ENCODE measurements at places on chromosomes 7 and 10. TPM values are rescaled to one million over a fixed set of nuclear protein-coding genes. Genes with fewer than 3 reads are reported as not detected.
A peak's percentile ranks its signal among the peaks of the same experiment; 100 is the strongest.

SFTPA1 gene
- not detected for total RNA-seq

- no peak for DNase-seq
These were observed 311.6 kb upstream of the SEMA3A start for GRCh38 chr7:84506151-84506550.

ACTL6B gene
- not detected for total RNA-seq

GRCh38 chr10:73590881-73591799 is at the start of gene USP54:
TSS of gene USP54 (minus strand) at chr10:73591342. CDS start at chr10:73575658, 15,684 bp downstream.
- peak; percentile 94 for DNase-seq

DNA sequence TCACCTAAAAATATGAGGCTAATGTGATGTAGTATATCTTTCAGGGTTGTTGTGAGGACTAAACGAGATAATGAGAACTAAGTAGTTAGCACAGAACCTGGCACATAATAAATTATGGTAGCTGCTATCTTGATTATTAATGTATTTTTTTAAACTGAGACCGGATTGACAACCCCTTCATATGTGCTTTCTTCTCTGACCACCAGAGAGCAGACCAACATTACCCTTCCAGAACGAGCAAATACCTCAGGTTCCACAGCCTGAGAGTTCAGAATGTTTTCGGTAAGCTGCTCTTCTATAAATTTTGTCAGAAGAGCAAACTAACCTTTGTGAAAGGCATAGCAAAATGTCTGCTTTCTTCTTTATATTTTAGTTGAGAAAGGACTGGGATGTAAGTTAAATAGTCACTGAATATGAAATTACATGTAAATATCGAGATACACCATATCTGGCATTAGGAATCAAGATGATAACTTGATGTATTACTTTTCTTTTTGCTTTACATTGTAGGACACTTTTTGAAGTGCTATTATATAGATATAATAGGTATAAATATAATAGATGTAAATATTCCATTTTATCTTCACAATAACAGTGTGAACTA is 13.6 kb upstream of the BPGM start:
- no peak for DNase-seq

TLL2 gene
- 0.15 TPM for total RNA-seq

DNA sequence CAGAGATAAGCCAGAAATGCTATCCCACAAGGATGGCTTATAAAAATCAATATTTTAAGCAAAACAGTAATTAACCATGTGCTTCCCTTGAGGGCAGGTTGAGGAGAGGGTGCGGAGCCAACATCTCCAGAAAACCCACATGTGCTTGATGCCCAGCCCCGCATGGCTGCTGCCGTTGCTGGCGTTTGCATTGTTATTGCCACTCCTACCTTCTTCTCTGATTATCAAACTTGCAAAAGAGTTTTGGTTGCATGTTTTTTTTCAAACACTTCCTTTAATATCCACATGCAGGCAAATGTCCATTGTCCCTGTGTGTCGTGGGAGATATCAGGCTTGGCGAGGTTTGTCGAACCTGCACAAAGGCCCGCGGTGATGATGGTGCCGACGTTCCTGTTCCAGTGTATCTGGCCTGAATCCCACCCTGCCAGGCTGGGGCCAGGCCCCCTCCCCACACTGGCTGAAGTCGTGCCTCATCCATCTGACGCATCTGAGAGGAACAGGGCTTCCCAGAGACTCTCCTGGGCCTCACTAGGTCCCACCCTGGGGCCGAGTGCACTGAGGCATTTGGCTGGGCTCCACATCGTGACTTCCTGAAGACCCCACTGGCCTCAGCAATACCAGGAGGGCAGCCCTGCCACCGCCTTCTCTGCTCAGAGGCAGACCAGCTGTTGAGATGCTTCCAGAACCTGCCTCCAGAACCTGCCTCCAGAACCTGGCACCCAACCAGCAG is 40.9 kb downstream of the TCERG1L start:
- no peak for DNase-seq

GRCh38 chr10:103690281-103690680 is 165.1 kb downstream of the SH3PXD2A start:
- no peak for DNase-seq
